ENCODE measurements at places on chromosomes 1 and 21.
A peak's percentile ranks its signal among the peaks of the same experiment; 100 is the strongest.

GRCh38 chr1:48405400-48405799 lies 66.6 kb downstream of the SPATA6 start:
- DNase-seq: peak; percentile 12

GRCh38 chr1:177909416-177909815 lies 60.4 kb downstream of the SEC16B start:
- no peak for DNase-seq

DNA sequence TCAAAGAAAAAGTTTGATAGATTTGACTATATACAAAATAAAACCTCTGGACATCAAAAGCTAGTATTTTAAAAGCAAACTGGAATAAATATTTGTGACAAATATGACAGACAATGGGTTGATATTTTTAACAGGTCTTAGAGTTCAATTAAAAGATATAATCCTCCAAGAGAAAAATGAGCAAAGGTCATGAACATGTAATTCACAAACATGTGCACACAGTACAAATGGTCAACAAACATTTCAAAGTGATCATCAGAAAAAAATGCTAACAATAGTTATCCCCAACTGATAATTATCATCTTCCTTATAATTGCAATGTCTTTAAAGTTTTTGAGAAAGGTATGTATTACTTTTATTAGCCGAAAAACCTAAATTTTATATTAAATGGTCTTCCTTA lies 32.0 kb downstream of the WDR64 start:
- no peak for DNase-seq

DNA sequence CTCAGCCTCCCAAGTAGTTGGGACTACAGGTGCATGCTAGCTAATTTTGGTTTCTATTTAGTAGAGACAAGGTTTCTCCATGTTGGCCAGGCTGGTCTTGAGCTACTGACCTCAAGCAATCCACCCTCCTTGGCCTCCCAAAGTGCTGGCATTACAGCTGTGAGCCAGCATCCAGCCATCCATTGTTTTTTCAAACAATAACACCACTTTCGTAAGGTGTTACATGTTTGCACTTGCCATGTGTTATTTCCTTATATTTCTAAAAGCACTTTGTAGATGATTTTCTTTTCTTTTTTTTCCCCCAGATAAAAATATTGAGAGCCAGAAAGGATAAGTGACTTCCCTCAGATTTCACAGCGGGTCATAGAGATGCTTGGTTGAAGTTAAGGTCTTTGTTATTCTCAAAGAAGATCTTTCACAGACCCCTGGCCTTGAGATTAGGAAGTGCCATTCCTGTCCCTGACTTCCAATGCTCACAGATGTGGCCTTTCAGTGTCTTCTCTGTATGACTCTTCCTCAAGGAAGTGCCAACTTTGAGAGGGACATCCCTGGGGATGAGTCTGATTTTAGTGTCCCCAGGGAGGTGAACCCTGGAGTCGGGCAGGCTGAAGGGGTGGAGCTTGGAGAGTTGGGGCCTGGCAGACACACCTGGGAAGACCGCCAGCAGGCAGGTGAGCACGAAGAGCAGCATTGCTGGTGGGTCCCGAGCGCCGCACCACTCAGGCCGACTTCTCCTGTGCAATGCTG lies 6.3 kb downstream of the PIGR start:
- DNase-seq: no peak

- no peak for DNase-seq
Measured at GRCh38 chr1:153663211-153663610, 4.7 kb downstream of the SNAPIN start.

- no peak for DNase-seq
Measured at GRCh38 chr1:41455479-41456332, 28.8 kb downstream of the EDN2 start.

DNA sequence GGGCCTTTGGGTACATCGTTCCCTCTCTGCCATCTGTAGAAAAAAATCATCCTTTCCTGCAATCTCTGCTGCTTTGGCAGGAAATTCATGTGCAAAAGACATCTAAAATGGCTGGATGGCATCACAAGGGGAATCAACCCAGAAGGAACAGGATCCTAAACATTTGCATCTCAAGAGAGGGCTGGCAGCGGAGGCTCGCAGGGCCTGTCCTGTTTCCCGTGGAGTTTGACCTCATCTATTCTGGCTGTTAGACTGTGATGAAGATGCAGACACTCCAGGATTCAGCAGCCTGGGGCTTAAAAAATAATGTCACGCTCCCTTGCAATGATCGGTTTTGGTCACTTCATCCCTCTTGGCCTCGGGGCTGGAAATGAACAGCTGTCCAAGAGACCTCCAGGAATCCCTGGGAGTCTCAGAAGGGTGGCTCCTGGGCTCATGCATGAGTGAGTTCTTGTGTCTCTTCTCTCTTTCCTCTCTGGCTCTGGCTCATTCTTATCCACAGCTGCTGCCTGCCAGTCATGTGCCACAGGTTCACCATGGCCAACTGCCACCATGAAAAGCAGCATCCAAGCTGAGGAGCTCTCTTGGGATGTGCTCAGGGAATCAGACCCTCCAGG lies 16.1 kb upstream of the PCP4 start:
- no peak for DNase-seq

GRCh38 chr1:52603630-52604029 lies 1.5 kb downstream of the GPX7 start:
- DNase-seq: no peak

DNA sequence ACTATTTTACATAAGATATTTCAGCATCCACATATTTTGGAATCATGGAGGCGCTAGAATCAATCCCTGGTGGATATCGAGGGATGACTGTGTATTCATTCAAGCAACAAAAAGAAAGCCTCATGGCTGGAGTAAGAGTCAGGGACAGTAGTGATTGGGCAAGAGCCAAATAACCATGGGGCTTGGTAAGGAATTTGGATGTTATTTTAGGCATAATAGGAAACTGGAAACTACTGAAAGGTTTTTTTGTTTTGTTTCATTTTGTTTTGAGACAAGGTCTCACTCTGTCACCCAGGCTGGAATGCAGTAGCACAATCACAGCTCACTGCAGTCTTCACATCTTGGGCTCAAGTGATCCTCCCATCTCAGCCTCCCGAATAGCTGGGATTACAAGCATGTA lies 33.8 kb upstream of the EYA3 start:
- DNase-seq: no peak
